ENCODE measurements at places on chromosomes 4 and X.

DNA sequence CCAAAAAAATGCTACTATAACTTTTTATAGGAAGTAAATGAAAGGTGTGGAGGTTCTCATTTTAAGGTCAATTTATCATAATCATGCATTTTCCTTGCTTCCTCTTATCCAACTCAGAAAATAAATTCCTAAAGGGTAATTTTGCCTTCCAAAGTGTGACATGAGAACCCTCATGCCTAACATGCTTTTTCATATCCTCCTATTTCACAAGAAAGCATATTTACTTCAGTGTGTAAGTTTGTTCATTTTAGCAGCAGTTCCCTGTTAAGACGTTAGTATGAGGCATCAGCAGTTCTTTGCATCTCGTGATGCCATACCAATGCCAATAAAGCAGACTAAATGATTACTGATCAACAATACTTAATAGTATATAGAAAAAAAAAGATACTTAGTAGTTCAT, 18.4 kb downstream of the WDFY3 start:
- DNase-seq, result no peak

DNA sequence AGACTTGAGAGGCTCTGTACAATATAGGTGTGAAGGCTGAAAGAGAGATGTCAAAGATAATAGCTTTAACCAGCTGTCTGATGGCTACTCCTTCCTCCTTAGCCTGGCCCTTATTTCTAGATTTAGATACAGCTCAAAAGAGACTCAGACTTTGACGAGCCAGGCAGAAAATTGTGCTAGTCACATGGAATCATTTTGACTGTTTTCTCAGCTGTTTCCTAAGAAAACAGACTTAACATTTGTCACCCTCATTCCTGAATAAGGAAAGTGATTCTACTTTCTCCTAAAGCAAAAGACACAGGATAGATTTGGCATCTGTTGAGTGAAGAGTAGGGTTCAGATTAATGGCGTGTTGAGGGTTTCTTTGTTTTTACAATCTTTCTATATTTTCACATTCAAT, 340.7 kb downstream of the DHX15 start:
- DNase-seq, result no peak

DNA sequence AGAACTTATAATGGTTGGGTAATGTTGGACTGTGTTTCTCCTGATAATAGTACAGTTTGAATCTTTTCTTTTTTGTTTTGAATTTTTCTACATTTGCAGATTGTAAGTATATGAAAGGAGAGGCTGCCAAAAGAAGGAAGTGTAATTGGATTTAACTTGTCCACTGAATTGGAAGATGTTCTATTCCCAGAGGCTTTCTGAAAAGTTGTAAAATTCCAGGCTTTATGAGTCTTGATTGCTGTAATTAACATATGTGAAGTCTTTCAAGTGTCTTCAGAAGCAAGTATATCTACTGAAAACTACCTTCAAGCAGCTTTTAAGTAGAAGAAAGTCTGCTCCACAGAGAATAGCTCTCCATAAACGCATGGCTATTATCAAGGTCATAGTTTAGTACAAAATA, 2456.4 kb downstream of the PCDH7 start:
- DNase-seq, result no peak

DNA sequence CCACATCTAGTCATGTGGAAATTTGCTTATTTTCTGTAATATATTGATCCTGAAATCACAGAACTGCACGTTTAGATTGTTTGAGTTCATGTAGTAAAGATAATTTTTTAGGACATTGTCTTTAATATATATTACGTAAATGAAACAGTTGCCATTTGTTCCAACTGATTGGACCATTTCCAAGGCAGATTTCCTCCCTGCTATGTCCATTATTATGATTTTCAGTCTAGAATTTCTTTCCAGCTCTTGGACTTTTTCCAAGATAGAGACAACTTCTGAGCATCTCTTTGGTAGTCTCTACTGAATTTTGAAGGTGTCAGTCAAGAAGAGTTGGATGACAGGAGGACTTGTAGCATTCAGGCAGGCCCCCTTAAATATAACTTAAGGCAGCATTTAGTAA, 94.6 kb downstream of the STIM2 start:
- DNase-seq, result no peak

GRCh38 chr4:121875652-121876051, 5.4 kb upstream of the BBS7 start:
- DNase-seq, result no peak

GRCh38 chr4:22515888-22516541, at the start of gene ADGRA3:
Gene ADGRA3 (minus strand): TSS chr4:22516066. CDS start chr4:22515784, 282 bp downstream.
- peak; percentile 25 for DNase-seq

DNA sequence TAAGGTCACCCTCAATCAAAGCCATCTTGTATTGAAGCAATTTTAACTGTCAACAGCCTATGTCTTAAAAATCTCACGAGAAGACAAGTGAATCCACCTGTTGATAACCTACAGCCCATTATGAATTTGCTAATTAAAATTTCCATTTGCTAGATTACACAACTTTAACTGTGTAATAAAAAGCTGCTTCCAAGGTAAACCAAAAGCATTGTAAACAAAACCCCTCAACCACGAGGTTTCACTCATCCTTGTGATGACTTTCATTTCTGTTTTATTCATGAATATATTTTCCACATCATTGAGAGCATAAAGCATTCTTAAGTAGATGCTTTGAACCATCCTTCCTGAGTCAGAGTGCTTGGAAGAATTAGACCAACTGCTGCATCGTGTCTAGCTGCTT, 217.5 kb upstream of the GYPA start:
- no peak for DNase-seq

GRCh38 chr4:148065075-148065474, 333.2 kb downstream of the ARHGAP10 start:
- DNase-seq, result no peak

GRCh38 chr4:114028071-114028470, 48.6 kb upstream of the ARSJ start:
- DNase-seq, result no peak

- no peak for DNase-seq
These were observed 31.9 kb upstream of the TLR2 start for GRCh38 chr4:153652051-153652784.

GRCh38 chr4:102141842-102142241, 203.4 kb downstream of the SLC39A8 start:
- no peak for DNase-seq

DNA sequence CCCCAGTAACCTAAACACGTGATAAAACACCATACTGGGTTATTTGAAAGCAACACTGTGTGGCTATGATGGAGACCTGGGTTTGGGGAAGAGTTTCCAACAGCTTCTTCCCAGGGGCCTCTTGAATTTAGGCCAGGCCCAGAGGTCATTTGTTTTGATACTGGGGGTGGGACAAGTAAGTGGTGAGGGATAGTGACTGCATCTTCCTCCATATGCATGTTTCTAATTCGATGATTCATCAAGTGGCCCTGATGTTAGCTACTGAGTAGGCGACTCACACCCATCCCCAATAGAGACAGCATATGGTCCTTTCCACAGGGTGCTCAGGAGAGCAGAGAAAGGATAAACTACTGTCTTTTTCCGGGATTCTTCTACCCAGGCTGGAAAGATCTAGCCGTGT, 2.7 kb downstream of the NDP start:
- no peak for DNase-seq

GRCh38 chrX:63101879-63102620, 249.1 kb downstream of the SPIN4 start:
- DNase-seq, result no peak

DNA sequence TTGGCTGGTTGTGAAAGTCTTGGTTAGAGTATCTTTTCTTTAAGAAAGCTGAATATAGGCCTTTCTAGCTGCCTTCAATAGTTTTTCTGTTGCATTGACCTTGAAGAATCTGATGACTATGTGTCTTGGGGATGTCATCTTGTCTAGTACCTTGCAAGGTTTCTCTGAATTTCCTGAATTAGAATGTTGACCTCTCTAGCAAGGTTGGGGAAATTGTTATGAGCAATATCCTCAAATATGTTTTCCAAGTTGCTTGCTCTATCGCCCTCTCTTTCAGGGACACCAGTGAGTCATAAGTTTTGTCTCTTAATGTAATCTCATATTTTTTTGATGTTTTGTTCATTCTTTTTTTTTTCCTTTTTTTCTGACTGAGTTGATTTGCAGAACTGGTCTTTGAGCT, 194.7 kb downstream of the RAB28 start:
- no peak for DNase-seq

DNA sequence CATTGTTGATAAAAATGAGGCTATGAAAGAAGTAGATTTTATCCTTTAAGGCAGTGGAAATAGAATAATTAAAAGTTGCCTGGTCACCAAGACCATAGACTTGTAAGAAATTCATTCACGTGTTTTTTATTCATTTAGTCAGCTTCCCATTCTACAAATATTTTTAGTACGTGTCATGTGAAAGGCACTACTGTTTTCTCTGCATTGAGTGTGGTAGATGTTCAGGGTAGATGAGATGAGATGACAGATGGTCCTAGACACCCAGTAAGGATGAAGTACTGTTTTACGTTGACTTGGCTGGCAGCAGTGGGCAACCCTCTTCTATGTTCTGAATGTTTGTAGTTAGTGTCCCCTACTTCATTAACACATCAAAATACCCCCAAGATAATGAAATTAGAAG, 228.1 kb downstream of the ARHGAP24 start:
- DNase-seq, result no peak

DNA sequence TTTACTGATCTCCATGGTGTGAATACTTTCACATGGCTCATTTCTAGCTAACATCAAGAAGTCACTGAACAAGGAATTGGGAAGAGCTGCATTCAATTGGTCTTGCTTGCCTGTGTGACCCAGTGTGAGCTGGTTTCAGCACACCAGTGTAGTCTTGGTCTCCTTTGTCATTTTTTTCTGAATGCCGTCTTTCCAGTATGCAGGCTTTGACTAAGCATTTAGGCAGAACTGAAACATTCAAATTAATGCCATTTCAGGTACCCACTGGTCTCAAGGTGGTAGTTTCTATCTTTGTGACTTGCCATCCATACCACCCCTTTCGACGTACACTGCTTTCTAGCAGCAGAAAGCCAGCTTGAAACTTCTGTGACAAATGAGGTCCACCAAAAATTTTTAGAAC, 550.5 kb upstream of the BOD1L1 start:
- DNase-seq, result peak; percentile 5

GRCh38 chr4:98899277-98899676, 29.7 kb downstream of the EIF4E start:
- no peak for DNase-seq

DNA sequence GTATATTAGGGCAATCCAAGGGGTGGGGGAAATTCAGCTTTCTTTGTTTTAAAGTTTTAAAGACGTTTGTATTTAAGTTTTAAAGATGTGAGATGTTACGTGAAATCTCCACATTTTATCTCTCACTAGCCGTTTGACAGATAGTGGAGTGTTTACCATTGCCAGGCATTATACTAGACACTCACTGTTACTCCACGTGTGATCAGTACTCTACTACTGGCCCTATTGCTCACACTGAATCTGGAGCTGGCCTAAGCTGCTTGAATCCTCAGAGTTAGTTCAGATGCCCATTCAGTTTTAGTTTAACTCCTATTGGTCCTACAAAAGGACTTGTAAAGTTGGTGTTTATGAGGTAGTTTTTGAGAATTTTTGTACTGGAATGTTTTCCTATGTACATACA, 4.5 kb downstream of the ADAD1 start:
- no peak for DNase-seq

DNA sequence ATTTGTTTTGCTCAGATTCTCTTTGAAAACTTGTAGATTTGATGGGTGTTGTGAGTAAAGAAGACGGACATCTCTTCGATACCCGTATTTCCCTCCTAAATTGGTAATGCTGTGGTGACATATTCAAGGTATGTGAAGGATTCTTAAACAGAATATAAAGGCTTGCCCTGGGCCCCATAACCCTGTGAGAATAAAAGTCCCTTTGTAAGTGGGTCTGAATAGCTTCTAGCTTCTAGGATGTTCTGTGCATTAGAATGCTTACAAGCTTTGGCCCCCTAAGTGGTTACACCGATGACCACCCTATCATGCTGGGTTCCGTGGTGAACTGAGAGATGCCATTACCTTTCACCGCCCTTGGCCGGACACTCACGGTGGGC, 574 bp upstream of the MOB1B start:
- DNase-seq, result no peak

- DNase-seq, result peak; percentile 6
These were observed 76.0 kb downstream of the SPIN4 start for GRCh38 chrX:63275127-63275526.

DNA sequence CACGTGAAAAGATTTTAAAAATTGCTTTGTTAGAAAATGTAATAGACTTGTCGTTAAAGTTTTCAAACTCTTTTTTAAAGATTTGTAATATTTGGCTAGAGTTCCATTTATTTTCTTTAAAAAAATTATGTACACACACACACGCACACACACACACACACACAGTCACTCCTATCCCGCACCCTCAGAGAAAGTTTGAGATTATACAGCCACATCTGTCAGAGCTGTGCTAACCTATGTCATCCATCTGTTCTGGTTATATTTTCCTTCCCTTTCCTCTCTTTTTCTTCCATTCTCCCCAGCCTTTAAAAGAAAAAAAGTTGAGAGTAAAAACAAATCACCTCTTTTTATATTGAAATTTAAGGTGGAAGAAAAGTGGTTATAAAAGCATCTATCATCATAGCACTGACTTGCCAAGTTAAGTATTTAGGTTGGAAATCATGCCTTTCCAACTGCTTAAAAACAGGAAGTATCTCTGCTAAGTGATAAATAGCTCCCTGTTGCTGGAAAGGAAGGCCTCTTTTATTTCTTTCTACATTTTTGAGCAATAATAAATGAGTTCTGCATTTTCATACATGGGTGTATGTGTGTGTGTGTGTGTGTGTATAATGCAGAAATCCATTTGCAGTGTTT, 163.3 kb upstream of the SPRY1 start:
- DNase-seq, result no peak

GRCh38 chr4:140353786-140354185, 19.7 kb upstream of the SCOC start:
- no peak for DNase-seq

- DNase-seq, result no peak
These were observed 33.5 kb upstream of the IGSF1 start for GRCh38 chrX:131322651-131323050.

- DNase-seq, result no peak
These were observed 113.3 kb upstream of the CPEB2 start for GRCh38 chr4:14888790-14889572.

DNA sequence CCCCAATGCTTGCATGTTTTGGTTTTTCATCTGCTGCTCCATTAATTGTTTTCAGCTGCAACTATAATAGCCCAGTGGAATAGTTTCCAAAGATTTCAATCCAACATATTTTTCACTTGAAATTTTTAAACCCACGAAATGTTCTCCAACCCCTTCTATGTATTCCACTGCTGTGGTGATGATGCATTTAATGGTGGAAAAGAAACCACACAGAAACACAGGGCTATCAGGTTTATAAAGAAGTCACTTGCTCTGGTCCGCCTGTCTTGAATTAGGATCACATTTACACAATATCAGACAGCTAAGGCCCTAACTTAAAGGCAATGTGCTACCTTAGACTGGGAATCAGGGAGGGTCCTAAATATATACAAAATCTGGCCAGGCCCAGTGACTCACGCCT, 35.0 kb downstream of the OPHN1 start:
- DNase-seq, result no peak

DNA sequence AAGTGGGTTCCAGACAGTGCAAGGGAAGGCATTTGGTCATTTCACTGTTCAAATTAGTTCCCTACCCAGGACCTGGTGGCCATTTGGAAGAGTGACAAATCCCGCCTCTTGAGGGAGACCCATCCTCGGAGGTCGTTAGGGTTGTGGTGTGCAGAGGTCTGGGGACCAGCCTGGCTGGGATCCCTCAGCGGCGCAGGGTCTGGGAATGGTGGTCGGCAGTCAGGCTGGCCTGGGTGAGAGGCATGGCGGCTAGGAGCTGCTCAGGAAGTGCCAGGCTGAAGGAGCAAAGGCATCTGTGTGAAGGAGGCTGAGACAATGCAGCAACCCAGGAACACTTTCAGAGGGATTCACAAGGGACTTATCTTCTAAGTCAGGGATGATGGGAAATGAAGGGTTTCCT, 6.7 kb downstream of the NLGN3 start:
- no peak for DNase-seq
